ENCODE measurements at places on chromosomes 11 and 22. TPM values are rescaled to one million over a fixed set of nuclear protein-coding genes. Genes with fewer than 3 reads are reported as not detected.
A peak's percentile ranks its signal among the peaks of the same experiment; 100 is the strongest.

LDHA gene
- 564 TPM for total RNA-seq

- ATAC-seq, result no peak
Observed at GRCh38 chr11:111665777-111666176, 63.5 kb downstream of the SIK2 start.

GRCh38 chr11:79960461-79960860, 519.6 kb upstream of the TENM4 start:
- ATAC-seq, result no peak

KCNJ1 gene
- not detected for total RNA-seq

DNA sequence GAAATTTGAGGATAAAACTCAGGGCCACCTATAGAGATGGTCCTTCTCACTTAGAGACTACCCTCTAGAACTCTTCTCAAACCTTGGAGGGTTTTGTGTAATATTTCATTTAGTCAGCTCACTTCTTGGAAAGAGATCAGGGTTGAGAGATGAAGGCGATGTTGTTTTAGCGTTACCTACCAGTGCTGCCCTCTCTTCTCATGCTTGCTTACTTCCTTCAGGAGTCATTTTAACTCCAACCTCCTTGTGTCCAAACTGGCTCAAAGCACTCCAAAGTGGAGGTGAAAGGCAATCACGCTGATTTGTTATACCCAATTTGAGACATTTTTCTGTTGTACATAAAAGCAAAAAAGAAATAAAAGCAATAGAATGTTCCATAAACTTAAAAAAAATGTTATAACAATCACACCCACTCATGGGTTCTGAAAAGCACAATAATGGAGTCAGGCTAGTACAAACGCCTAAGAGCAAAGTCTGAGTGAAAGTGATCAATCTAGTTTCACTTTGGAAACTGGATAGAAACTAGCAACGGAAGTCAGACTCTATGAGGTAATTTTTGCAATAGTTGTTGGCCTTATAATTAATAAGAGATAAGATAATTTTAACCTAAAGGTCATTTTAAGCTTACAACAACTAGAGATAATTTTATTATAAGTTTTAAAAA, 117.1 kb downstream of the MRTFA start:
- no peak for ATAC-seq

CCDC157 gene
- total RNA-seq, result 1.2 TPM

- no peak for ATAC-seq
Observed at GRCh38 chr11:121800731-121801393, 315.2 kb downstream of the BLID start.

UBXN1 gene
- total RNA-seq, result 65.6 TPM

DNA sequence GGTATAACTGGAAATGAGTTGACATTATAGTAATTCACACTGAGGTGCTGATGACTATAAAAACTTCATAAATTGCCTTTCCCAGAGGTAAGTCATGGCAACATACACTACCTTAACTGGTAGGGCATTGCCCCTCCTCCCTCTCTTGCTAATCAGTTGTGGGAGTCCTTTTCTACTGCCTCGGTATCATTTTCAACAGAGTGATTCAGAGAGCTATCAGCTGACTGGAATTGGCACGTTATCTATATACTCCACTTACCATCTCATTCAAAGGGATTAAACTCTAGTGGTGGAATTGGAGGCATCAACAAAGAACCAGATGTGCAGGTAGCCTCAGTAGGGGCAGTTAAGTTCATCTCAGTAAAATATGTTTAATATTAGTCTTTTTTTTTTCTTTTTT, 8.0 kb upstream of the NUP160 start:
- ATAC-seq, result no peak

GRCh38 chr22:19886605-19887255, 32.1 kb upstream of the GNB1L start:
- ATAC-seq, result peak; percentile 15

DNA sequence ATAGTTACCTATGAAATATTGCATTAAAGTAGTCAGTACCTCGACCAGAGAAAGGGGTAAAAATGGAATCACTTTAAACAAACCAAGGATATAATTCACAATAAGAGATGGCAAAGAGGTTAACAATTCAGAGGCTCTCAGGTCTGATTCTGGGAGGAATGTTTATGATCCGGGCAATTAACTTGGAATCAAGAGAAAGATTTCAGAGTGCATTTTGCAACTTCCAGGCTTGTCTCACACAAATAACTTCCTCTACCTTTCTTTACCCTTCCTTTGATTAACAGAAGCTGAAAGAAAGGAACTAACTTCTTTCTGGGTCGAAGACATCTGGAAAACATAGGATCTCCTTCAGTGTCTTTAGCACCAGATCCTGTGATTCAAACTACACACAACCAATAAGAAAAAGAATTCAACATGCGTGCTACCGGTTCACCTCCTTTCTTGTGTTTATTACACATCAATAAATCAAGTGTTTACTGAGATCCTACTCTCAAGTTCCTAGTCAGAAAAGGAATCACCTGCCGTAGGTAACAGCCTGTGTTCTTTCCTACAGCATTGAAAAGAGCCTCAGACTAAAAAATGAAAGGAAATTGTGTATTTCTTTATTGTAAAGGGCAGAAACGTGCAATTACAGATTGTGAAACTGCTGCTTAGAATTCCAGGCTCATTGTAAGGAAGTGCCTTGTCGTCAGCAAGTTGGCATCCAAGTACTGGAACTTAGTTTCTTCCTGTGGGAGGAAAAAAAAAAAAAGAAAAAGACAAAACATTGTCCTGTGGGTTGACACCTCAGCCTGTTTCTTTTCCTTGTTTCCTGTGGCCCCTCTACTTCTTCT, 29.5 kb downstream of the CARD18 start:
- no peak for ATAC-seq

- ATAC-seq, result no peak
Observed at GRCh38 chr11:35725885-35726284, 63.3 kb downstream of the TRIM44 start.

DNA sequence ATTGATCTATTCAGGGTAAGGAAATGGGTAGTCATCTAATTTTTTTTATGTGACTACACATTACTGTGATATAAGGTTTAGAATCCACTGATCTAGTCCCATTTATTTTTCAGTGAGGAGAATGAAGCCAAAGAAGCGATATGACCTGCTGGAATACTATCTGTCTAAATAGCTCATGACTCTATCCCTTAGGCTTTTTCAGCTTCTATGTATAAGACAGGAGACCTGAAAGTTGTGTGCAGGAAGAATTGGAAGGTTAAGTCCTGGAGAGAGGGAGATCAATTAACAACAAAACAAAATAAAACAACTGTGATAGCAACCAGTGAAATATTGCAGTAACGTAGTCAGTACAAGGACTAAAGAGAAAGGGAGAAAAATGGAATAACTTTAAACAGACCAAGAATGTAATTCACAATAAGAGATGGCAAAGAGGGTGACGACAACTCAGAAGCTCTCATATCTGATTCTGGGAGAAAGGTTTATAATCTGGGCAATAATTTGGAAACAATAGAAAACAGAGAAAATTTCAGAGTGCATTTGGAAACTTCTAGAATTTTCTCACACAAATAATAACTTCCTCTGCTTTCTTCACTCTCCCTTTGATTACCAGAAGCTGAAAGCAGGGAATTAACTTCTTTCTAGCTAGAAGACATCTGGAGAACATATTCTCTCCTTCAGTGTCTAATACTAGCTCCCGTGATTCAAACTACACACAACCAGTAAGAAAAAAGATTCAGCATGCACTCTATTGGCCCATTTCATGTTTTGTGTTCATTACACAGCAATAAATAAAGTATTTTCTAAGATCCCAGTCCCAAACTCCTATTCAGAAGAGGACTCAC, 19.2 kb upstream of the CASP12 start:
- ATAC-seq, result no peak

- ATAC-seq, result peak; percentile 4
Observed at GRCh38 chr11:65047581-65048422, 6.8 kb downstream of the SAC3D1 start.
